Sigmoid colon (tissue), 7 donors: ENCODE measurements at places on chromosomes 11 and 22. TPM values are rescaled to one million over a fixed set of nuclear protein-coding genes. Genes with fewer than 3 reads are reported as not detected.

DNA sequence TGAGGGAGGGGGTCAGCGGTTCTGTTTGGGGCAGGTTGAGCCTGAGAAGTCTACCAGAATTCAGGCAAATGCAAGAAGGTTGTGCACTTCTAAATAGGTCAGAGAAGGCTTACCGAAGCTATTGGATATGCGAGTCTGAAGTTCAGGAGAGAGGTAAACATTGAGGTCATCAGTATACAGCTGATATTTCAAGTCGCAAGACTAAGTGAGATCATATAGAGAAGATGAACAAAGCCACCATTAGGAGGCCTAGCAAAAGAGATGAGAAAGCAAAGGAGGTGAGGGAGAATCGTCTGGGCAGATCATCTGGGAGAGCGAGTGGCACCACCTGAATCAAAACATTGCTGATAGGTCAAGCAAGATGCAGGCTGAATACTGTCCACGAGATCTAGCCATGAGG, 430.6 kb downstream of the BUD13 start:
- DNase-seq = no peak

DNA sequence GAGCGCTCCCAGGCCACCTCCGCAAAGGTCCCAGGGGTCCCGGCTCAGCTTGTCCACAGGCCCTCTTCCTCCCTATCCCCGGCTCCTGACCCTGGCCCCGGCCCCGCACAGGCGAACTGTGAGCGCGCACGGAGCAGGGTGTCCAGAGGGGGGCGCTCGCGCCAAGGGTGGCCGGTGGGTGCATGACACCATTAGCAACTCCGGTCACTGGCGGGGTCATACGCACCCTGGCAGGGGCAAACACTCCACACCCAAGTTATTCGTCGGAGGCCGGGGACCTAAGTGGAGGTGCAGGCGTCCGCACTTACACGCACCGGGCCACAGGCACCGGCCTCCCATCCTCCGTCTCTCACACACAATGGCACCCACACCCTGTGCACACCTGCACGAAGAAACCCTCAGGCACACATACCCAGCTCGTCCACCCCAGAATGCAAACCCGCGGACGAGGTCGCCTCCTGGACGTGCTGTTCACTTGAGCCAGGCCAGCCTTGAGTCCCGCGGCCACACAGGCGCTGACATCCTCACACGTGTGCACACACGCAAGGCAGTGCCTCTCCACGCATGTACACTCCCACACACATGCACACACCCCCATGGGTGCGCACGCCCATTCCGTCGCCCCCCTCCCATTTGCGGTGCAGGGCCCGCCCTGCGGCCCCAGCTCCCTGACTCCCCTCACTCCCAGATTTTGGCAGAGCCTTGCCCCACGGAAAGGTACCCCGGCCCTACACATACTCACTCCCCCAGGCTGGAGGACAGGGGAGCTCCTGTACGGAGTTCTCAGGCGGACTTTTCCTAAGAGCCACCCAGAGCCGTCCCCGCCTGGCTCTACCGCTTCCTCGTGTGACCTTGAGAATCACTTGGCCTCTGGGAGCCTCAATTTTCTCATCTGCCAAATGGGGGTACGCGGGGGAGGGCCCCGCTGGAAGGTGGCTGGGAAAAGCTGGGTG, at the start of gene RASGRP2:
TSS of gene RASGRP2 (minus strand) at position 552 of the 953 bp plus-strand sequence. CDS start 1,276 bp downstream, outside the sequence.
- peak; percentile 93 for DNase-seq

GRCh38 chr11:117230286-117230961, 1.4 kb downstream of the PCSK7 start:
- DNase-seq = peak; percentile 58

RFPL3 gene
- total RNA-seq = not detected

- DNase-seq = no peak
Measured at GRCh38 chr11:76120513-76121101, 85.7 kb downstream of the WNT11 start.

UBQLNL gene
- total RNA-seq = 0.36 TPM

- DNase-seq = peak; percentile 48
Measured at GRCh38 chr11:2574043-2574552, 125.7 kb downstream of the KCNQ1OT1 start.

DNA sequence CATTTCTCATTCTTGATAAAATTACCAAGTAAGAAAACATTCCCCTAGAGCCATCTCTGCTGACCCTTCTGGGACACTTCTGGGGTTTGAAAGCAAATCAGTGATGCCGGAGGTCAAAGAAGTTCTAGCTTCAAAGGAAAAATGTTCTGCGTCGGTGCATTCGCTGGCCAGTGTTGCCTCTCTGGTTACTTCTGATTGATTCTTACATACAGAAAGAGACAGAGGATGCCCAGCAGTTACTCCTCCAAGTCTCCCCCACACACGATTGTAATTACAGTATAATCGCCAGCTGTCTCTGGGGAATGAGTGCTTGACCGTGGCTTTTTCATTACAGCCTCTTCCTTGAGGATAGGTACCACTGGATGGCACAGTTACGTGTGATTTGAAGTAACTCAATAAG, 150.9 kb downstream of the SNX19 start:
- DNase-seq = no peak

GRCh38 chr22:26998129-26998528, 340.7 kb downstream of the MIAT start:
- DNase-seq = no peak

DNA sequence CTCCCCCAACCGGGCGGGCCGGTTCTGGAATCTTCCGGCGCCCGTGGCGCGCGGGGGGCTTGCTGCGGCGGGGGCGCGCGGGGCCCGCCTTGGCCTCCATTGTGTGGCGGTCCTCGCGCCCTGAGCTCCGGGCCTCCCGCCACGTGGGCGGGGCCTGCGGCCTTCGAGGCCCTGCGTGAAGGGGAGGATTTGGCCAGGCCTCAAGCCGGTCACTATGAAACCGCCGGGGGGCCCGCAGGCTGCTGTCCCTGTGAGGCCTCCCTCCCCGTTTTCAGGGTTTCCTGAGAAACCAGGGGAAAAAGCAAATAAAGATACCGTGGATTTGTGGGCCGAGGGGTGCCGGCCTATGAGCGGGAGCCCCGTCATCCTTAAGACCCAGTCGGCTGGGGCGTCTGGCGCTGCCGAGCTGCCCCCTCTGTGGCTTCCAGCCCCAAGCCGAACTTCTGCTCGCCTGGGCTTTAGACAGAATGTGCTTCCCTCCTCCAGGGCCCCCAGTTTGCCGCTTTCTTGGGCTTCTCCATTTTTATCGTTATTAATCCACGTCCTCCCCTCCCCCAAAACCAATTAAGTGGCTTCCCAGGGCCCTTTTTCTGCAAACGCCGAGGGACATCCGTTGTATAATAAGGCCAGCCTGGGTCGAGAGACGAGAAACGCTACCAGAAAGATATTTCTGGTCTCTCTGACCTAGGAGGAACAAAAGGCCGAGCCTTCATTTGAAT, 602 bp downstream of the EWSR1 start:
- peak; percentile 87 for DNase-seq

DNA sequence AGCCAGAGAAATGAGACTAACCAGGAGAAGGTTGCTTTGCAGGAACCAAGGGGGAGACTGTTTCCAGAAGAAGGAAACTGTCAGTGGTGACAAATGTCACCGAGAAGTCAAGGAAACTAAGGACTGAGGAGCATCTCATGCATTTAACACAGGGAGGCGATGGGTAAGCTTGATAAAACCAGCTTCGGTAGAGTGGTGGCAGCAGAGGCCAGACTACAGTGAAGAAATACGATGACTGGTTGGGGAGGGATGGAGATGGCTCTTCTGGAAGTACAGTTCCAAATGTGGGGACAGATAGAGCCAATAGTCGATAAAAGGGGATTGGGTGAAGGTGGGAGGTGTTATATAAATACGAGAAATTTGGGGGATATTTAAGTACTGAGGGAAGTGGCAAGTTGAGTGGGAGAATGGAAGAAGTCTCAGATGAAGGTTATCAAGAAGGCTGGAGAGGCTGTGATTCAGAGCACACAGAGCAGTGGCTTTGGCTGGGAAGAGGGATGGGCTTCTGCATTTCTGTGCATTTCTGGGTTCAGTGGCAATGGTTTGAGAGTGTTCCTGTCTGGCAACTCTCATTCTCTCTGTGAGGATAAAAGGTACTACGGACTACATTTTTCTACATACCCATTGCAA, 29.2 kb downstream of the SC5D start:
- DNase-seq = no peak

DNA sequence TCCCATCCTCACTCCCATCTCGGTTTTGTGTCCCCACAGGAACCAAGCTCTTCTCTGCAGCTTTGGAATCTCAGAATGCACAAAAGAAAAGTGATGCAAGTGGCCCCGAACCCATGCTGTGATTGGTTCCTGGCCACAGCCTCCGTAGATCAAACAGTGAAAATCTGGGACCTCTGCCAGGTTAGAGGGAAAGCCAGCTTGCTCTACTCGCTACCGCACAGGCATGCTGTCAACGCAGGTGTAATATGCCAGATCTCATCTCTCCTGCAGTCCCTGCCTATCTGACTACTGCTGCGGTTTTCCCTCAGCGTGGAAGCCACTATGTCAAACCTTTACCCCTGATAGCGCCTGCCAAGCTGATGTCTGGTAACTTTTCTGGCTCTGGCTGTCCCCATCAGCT, 200.5 kb upstream of the LRRC4C start:
- no peak for DNase-seq

DNA sequence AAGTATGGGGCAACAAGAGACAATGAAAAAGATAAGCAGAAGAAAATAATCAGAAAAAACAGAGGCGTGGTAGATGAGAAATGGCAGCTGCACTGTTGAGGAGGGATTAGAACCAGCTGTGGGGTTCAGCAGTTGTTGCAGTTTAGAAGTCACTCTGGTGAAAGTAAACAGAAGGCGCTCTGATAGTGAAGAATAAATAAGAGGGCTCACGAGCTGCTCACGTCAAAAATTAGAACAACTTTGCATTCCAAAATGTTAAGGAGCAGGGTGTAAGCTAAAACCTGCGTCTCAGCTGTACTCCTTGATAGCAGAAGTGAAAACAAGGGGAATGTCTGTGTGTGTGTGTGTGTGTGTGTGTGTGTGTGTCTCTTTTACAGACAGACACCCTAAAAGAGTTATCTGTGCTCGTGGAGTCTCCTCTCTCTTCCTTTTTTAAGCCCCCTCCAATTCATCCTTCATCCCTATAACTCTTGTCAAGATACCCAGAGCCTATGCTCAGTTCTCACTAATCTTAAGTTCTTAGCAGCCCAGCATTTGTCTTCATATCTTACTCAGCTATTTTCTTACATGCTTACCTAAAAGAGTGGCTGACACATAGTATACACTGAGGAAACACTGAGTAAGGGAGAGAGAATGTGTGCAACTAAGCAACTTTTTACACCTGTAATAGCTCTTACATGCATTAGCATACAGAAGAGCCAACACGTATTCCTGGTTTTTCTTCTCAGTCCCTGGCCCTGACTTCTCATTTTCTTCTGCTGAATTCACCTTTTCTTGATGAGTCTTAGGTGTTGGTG, 8.9 kb downstream of the TTC17 start:
- DNase-seq = no peak
